ENCODE measurements at places on chromosomes 4 and X.

GRCh38 chr4:56843421-56843899 lies 22.0 kb upstream of the SPINK2 start:
- DNase-seq, result no peak

- DNase-seq, result no peak
These were observed 65.6 kb upstream of the BMP2K start for GRCh38 chr4:78710536-78710935.

- no peak for DNase-seq
These were observed 130.0 kb downstream of the FHIP1A start for GRCh38 chr4:151538963-151539362.

- no peak for DNase-seq
These were observed 77.1 kb upstream of the LSM6 start for GRCh38 chr4:146098397-146098796.

DNA sequence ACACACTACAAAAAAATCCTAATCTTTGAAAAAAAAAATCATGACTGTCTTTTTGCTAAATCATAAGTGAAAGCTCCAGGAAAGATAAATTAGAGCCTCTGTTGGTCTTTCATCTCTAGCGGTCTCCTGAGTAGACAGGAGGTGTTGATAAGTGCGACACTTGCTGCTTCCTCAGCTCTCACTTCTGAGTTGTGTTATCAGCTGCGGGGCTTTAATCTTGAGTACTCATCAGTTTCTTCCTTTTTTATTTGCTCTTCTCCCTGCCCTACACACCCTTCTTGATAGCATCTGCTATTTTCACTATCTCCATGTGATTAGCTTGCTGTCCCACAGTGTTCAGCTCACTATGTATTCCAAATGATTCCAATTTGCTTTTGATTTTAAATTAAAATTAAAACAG lies 1449.2 kb downstream of the C4orf33 start:
- DNase-seq, result no peak

GRCh38 chr4:52554612-52555355 lies 104.3 kb downstream of the USP46 start:
- no peak for DNase-seq
